ENCODE measurements at places on chromosomes 1 and 21.

DNA sequence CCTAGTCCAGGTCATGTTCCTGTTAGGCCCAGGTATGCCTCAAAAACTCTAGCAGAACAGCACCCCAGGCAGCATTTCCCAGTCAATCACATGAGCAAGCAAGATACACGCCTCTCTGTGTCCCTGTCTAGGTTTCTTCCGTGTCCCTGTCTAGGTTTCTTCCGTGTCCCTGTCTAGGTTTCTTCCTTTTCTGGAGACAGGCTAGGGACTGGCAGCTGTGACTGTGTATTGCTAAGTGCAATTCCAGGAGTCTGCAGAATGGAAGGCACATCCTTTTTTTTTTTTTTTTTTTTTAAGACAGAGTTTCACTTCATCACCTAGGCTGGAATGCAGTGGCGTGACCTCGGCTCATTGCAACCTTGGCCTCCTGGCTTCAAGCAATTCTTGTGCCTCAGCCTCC, 77.6 kb downstream of the SETD4 start:
- no peak for DNase-seq

GRCh38 chr1:64962441-64962840, 3.9 kb downstream of the JAK1 start:
- no peak for DNase-seq

- DNase-seq, result no peak
Observed at GRCh38 chr21:33890187-33890586, 25.4 kb downstream of the ATP5PO start.

DNA sequence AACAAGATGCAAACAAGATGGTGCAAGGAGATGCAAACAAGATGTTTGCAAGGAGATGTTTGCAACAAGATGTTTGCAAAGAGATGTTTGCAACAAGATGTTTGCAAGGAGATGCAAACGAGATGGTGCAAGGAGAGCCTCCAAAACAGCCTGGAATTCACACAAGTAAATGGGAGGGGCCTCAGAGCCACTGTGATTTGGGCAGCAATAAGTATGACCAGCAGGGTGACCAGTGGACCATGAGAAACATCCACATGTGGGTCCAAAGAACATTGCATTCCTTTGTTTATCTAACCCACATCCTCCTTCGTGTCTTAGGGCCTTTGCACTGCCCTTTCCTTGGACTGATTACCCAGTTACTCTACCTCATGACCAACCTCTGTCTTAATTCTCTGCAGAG, 162.9 kb downstream of the PLPP3 start:
- no peak for DNase-seq

DNA sequence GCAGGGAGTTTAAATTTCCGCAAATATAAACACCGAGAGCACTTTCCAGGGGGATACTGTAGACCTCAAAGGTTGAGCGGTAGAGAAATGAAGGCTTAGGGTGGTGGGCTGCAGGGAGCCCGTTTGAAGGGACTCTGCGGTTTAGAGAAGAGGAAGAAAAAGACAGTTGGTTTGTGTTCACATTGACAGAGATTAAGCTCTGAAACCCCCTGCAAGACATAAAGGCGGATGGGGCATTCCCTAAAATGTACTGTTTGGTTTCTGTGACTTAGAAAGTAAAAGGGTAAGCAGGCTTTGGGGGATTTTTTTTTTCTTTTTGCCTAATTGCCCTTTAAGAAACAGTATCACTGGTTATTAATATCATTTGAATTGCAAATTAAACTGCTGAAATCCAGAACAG, 1.3 kb downstream of the KAZN start:
- no peak for DNase-seq

GRCh38 chr1:89754518-89754917, 66.3 kb upstream of the LRRC8D start:
- DNase-seq, result peak; percentile 58

GRCh38 chr21:28982637-28983036, 10.0 kb downstream of the LTN1 start:
- no peak for DNase-seq

DNA sequence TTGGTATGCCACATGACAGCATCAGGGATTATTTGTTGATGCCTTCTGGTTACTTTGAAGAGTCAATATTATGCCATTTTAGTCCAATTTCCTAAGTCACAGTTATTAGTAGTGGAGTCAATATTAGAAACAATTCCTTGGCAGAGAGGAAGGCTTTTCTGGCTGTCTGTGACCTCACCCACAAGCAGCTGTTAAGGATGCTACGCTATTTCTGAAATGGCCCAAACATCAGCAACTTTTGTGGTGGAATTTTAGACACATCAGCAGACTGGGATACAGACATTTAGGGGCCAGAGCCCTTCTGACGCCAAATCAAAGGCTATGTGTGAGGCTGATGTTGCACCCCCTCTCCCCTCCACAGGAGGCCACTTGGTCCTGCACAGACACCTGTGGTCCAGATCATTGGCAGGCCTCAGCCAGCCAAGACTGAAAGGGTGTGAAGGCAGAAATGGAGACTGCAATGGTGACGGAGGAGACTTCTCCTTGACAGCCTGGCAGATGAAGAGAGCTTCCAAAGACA, 9.2 kb upstream of the RXRG start:
- DNase-seq, result no peak

DNA sequence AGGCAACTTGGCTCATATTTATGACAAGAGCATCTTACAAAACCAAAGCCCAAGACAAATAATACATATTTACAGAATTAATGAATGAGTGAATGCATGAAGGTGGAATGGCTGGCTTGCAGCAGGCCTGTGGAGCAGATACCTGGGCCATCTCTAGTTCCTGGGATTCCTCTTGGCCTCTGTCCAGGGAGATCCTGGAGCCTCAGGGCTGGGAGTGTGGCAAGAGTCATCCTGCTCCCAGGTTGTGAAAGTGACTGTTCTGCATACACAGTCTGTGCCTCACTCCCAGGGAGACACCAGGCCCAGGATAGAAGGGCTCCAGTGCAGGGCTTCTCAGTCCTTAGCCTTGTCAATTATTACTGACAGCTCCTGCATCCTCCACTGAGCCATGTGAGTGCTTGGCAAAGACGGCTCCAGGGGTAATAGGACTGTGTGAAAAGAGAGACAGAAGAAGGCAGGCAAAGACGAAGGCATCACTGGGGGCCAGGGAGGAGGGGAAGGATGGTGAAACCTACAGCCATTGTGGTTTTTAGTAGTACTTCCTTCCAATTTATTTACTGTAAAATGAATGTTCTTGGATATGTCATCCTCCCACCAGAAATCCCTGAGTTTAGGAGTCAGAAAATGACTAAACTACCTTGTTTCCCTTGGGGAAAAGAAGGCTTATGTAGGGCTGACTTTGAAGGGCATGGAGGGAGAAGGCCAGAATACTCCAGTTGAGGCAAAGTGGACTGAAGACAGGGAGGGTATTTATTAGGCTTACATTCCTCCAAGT, 14.3 kb upstream of the KPRP start:
- DNase-seq, result peak; percentile 90

GRCh38 chr1:93702828-93703183, 21.2 kb upstream of the BCAR3 start:
- DNase-seq, result no peak

GRCh38 chr1:26820784-26821269, 5.7 kb upstream of the ZDHHC18 start:
- no peak for DNase-seq

GRCh38 chr21:32043458-32043857, 170.6 kb downstream of the HUNK start:
- DNase-seq, result no peak

GRCh38 chr1:110210604-110211495, 736 bp downstream of the KCNC4 start:
- DNase-seq, result peak; percentile 74

- DNase-seq, result no peak
Observed at GRCh38 chr21:29870814-29871213, 69.0 kb downstream of the GRIK1 start.
